ENCODE measurements at places on chromosomes 4 and X.

- no peak for DNase-seq
These were observed 51.4 kb downstream of the ABLIM2 start for GRCh38 chr4:8107146-8107657.

- DNase-seq, result no peak
These were observed 116.8 kb upstream of the ZCCHC13 start for GRCh38 chrX:74187211-74187610.

- no peak for DNase-seq
These were observed 26.2 kb downstream of the CUL4B start for GRCh38 chrX:120534413-120535205.

DNA sequence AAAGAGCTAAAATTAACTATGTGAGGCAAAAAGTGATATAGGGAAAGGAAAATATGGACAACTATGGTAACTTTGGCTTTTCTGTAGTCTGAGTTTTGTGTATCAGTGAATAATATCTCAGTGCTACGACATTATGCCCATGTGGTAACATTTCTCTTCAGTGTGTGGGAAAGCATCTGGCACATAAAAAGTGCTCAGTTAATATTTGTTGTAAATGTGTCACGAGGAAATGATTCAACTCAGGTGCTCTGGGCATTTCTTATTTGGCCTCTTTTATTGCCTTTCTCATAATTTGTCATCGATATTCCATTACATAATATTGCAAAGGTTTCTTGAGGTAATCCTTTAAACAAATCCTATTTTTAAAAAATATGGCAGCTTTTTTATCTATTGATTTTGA, 17.6 kb downstream of the OFD1 start:
- DNase-seq, result no peak

DNA sequence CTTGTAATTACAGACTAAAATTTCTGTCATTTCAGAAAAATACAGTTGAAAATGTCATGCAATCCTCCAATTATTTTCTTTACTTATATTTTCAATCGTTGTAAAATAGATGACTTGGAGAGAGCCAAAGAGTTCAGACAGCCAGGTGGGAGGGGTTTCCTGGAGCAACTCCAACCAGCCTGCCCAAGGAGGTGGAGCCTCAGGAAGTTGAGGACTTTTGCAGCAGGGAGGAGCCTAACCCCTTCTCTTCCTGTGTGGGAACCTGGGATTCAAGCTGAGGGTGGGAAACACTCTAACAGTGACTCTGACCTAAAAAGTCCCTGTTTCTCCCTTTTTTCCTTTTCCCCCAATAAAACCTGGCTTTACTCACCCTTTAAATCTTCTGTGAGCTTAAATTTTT, 72.2 kb upstream of the GABRG1 start:
- DNase-seq, result no peak

- DNase-seq, result no peak
These were observed 1.6 kb upstream of the JCHAIN start for GRCh38 chr4:70667740-70668535.

DNA sequence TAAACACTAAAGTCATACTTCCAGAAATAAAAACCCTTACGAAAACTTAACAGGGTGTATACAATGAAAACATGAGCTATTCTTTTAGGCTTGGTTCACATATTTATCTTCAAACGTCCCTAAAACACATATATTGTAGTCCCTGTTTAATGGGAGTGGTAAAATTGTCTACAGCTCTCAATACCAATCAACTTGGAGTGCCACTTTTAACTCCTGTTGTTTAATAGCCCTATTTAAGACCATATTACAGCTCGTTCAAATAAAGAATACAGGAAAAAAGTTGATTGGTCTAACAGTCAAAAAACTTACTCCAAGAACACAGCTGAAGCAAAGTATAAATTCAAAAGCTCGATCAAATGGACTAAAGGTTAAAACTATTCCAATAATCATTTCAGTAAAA, 3.9 kb downstream of the UBE2D3 start:
- DNase-seq, result no peak

DNA sequence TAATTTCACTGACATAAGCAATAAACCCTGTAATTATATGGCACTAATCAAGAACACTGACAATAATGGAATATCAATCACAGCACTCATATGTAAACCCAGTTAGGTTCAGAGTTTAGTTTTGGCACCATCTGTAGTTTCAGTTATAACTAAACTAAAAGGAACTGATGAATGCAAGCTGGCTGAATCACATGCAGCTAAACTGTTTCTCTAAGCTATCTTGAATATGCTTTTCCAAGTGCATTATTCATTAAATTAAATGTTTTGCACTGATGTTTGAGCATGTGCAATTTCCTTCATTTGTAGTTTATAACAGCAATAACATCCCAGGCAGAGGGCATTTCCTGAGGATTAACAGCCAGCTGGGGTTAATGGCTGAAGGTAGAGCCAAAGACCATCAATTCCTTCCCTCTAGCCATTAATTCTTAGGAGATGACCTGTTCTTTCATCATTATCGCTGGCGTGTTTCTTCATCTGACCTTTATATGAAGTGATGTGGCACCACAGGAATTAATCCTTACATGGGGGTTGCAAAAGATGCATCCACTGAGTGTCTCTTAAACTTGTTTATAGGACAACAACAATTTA, 562.8 kb upstream of the IGFBP7 start:
- no peak for DNase-seq

- no peak for DNase-seq
These were observed 132.2 kb upstream of the SLC34A2 start for GRCh38 chr4:25523405-25523804.

DNA sequence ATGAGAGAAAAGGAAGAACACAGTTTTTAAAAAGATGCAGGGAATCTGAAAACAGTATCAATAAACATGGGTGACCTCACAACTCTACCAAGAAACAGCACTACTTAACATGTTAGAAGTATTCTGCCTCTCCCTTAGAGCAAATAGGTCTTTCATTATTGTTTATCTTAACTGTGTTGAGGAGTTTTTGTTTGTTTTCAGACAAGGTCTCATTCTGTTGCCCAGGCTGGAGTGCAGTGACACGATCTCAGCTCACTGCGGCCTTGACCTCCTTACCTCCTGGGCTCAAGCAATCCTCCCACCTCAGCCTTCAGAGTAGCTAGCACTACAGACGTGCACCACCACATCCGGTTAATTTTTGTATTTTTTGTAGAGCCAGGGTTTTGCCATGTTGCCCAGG, 165.3 kb upstream of the PRDX4 start:
- DNase-seq, result no peak

GRCh38 chrX:84634201-84634782, 132.0 kb upstream of the HDX start:
- DNase-seq, result no peak

- DNase-seq, result no peak
These were observed 369.7 kb upstream of the DIAPH2 start for GRCh38 chrX:96314985-96315384.

GRCh38 chr4:181006499-181007260, 1236.5 kb upstream of the TENM3 start:
- DNase-seq, result no peak

- no peak for DNase-seq
These were observed 36.2 kb upstream of the DHRSX start for GRCh38 chrX:2536974-2537373.

GRCh38 chr4:2745981-2746806, 9.9 kb downstream of the TNIP2 start:
- no peak for DNase-seq

- DNase-seq, result no peak
These were observed 2.8 kb downstream of the SH3D19 start for GRCh38 chr4:151322570-151322969.

DNA sequence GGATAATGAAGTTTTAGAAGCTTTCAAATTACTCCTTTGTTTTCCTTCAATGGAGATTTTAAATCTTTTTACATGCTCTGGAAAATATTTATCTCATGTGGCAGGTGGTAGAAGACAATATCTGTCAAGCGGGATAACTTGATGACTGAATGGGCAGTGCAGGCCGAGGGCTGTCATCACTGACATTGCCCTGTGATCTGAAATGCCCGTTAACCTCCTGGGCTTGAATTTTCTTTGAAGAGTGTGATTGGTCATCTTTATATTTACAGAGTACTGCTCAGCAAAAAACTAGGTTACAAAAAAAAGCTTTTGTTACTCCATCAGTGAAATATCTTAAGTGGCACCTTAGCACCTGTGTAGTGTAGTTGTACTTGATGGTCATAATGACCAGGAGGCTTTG, 147.5 kb downstream of the GATB start:
- no peak for DNase-seq

DNA sequence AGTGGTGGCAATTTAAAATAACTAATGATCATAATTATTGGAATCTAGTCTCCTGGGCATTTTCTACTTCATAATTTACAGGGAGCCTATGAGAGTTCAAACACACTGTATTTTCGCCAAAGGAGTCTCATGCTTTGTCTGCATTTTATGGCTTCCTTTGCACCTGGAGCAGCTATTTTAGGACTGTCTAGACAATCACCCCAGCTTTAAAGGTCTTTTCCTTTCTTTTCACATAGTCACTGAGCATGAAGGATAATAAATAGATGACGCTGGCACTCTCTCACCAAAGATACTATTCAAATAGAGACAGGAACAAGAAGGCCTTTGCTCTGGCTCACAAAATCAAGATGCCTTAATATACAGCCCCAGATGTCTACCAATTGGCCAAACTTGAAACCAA, 43.0 kb downstream of the AMELX start:
- DNase-seq, result no peak

DNA sequence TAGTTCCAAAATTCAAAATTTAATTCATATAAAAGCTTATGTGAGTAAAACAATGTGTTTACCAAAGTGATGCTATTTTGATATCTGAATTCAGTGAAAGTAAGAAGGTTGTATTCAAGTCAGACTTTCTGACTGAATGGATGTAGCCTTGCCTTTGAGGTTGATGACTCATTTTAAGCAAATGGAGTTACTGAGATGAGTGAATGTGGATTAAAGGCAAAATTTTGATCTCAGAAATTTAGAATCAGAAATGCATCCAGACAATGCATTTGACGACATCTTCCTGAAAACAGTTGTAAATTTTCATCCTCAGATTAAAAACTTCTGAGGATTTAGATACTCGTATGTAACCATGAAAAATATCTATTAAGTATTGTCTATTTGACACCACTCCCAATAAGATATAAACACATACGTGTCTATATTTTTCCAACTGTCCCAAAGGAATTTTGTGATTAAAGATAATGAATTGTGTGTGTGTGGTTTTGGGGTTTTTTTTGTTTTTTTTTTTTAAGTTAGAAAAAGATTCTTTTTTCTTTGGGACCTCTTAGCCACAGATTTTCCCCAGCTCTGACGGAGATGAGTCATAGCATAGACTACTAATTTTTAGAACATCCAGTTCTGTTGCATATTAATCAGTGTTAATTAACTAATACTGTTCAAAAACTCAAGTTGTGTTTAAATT, 34.4 kb downstream of the NFKB1 start:
- no peak for DNase-seq

DNA sequence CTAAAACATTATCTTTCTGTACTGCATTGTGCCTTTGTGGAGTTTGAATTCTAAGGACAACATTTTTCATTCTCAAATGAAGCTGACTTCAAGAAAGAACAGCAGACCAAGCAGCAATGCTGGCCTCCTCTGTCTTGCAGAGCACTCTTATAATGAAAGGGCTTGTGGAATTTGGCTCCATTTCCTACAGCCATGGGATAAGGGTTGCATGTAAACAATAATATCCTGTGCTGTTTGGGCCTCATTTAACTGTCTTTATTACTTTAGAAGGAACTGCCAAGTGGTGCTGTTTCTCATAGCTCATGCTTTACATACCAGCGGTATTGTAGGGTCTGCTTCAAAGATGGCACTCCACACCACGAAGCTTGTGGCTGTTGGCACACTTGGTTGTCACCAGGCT, 111.4 kb upstream of the EOLA2 start:
- no peak for DNase-seq

DNA sequence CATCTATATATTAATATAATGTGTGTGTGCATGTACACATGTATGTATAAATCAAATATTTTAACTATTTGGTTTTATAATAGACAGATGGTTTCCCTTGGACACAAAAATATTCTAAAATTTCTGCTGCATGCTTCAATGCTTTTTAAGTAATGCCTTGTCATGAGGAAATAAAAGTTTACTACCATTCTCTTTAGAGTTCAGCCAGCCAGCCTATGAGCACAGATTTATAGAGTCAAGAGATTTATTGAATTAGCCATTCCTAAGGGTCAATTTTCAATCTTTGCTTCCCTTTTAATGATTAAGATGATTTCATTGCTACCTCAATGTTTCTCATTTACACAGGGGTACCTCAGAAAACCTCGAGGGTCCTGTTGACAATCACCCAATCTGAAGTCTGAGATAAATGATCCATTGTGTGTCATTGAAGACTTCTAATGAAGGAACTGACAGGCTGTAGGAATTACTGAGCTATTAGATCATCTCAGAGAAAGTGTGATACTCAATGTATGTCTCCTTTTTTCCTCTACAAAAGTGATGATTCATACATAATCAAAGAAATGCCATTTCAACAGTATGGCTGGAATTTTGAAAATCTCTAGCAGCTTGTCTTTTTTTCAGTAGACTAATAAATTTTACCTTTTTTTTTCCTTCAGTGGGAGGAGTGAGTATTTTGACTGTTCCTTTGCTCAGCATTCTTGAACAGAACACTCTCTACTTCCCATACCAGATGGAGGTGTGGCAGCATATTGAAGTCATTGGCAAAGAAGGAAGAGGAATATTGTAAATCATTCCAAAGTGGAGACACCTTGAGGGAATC, 222.6 kb upstream of the PCDH18 start:
- no peak for DNase-seq

DNA sequence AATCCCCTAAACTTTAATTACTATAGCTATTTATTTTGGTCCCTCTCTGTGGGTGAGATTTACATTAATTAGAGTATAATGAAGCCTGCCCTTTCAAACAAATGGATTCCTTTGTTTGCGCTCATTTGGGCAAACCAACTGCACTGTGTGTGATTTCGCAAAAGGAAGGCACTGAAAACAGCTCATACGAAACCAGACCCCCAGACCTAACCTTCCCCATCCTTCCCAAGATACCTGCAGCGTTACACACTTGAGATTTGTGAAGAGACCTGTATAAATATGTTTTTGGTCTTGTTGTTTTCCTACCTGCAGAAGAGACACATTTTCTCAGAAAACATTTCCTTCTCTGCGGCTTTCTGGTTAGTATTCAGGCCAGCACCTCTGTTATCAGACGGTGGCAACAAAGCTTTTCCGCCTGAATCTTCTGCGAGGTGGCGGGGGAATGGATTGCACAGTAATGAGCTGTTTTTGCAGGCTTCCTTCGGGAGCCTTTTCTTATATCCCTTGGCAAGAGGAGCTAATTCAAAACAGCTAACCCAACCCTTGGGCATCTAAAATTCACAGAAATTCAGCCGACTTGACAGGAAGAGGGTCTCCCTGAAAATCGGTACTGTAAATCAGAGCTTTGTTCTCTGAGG, 47.6 kb downstream of the CBLL2 start:
- DNase-seq, result no peak

GRCh38 chr4:2412534-2412884, 5.9 kb downstream of the ZFYVE28 start:
- no peak for DNase-seq

GRCh38 chrX:8849458-8849857, 48.3 kb upstream of the FAM9A start:
- DNase-seq, result no peak

DNA sequence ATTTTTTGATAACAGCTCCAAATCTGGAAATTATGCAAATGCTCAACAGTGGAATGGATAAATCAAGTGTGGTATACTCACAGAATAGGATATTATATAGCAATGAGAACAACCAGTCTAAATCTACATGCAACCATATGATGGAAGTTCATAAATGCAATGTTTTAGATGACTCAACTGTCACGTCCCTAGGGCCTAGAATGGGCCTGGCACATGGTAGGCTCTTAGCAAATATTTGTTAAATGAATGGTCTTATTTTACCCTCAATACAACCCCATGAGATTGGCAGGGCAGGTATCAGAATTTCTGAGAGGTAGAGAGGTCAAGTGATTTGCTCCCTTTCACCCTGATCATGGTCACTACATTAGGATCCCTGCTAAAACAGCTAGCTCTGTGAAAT, 14.6 kb upstream of the NKX3-2 start:
- DNase-seq, result no peak
